Spleen (tissue), 13 donors: ENCODE measurements at places on chromosomes 6 and 20.

DNA sequence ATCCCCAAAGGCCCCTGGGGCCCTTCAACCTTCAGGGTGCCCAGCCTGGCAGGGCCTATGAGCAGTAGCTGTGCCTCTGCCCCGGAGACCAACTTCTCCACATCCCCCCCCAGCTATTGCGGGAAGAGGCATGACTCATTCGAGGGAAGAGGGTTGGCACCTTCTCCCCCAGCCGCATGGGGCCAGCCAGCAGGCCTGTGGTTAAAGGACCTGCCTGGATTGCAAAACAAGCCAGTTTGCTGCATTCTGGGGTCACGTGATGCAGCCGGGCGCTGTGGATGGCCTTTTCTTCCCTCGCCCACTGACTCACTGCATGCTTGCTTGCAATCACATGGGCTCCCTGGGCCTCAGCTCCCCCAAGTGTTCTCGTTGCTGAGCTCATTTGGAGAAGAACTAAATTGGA is 182.5 kb downstream of the MAFB start:
- peak; percentile 94 for DNase-seq

- DNase-seq, result no peak
These were observed 41.2 kb upstream of the MLIP start for GRCh38 chr6:54070025-54070424.

DNA sequence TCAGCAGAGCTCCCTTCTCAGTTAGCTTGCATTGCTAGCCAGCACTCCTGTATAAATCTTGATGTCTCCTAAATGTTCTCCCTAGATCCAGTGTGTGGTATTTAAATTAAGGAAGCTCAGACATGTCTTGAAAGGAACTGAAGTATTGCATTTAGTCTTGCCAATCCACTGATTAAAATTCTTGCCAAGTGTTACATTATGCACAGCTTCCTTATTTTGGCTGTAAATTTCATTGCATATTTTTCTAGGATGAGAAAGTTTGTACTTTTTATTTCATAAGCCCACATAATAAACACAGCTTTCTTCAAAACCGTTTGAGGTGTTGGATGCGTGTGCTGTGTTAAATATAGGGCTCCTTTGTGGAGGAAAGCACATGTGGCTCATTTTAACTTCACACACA is 329.8 kb upstream of the FLRT3 start:
- DNase-seq, result no peak

DNA sequence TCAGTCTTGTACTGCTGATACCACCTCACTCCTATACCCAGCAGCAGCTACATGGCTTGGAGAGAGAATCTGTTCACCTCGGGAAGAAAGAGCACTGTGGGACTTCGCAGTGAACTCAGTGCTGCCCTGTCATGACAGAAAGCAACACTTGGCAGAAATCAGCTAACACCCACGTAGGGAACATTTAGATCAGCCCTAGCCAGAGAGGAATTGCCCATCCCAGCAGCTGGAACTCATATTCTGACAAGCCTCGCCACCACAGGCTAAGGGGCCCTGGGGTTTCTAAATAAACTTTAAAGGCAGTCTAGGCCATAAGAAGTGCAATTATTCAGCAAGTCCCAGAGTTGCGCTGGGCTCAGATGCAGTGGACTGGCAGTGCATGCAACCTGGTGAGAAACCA is 1266.8 kb downstream of the GRIK2 start:
- no peak for DNase-seq

GRCh38 chr6:113076116-113076515 is 729.0 kb downstream of the RFPL4B start:
- DNase-seq, result no peak

GRCh38 chr6:69948479-69949114 is 82.2 kb downstream of the COL19A1 start:
- DNase-seq, result no peak

- no peak for DNase-seq
These were observed 1.9 kb downstream of the BCL2L1 start for GRCh38 chr20:31720486-31721407.

DNA sequence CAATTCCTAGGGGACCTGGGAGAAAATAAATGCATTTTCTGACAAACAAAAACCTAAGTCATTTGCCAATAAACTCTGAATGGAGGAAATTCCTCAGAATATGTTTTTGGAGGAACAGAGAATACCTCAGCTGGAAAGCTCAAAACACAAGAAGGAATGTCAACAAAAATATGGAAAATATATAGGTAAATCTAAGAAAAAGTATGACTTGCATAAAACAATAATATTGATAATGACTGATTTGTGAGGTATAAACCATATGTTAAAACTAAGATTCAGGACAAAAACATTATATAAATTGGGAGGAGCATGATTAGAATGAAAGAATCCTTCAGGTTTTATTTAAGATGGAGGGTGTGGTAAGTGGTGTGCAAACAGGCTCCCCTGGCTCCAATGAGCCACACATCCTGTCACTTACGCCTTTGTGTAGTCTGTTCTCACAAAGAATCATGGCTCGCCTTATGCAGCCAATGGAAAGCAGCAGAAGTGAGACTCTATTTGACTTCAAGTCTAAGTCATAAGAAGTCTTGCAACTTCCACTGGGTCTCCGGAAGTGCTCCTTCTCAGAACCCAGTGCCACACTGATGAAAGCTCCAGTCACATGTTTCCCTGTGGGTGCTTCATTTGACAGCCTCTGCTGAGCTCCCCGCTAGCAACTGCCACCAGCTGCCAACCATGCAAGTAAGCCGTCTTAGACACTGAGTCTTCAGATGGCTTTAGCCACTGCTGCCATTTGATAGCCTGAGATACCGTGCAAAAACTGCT is 8.1 kb downstream of the CFAP61 start:
- DNase-seq, result no peak
